ENCODE measurements at places on chromosomes 6 and 20. TPM values are rescaled to one million over a fixed set of nuclear protein-coding genes. Genes with fewer than 3 reads are reported as not detected.

Gene MACROD2
- not detected for total RNA-seq

Gene TULP4
- 48.7 TPM for total RNA-seq

Gene TSPO2
- not detected for total RNA-seq

Gene ADA
- 90.4 TPM for total RNA-seq

GRCh38 chr6:141107591-141108160 lies 1025.0 kb upstream of the GJE1 start:
- DNase-seq = no peak
- no peaks in the 10 kb centered on the region for H3K4me1 ChIP-seq
- no peaks in the 10 kb centered on the region for H3K27me3 ChIP-seq
- H3K27ac ChIP-seq = no peak overlapping the region

GRCh38 chr20:10576411-10577090 lies 97.2 kb downstream of the JAG1 start:
- DNase-seq = no peak
- H3K4me1 ChIP-seq = peaks cover 31% of the 10 kb centered on the region
- no peak overlapping the region for H3K27ac ChIP-seq
- H3K27me3 ChIP-seq = no peaks in the 10 kb centered on the region
- peaks cover 14% of the 10 kb centered on the region for H3K36me3 ChIP-seq

- no peaks in the 10 kb centered on the region for H3K27me3 ChIP-seq
- no peak overlapping the region for H3K4me3 ChIP-seq
- no peak for DNase-seq
- H3K4me1 ChIP-seq = peaks cover 44% of the 10 kb centered on the region
- H3K36me3 ChIP-seq = peaks cover 26% of the 10 kb centered on the region
- no peak overlapping the region for H3K27ac ChIP-seq
Measured at GRCh38 chr6:144155529-144155928, 5.2 kb downstream of the STX11 start.

GRCh38 chr6:161094955-161095354 lies 103.4 kb downstream of the MAP3K4 start:
- H3K4me3 ChIP-seq = no peak overlapping the region
- no peaks in the 10 kb centered on the region for H3K27me3 ChIP-seq
- DNase-seq = no peak
- peaks cover 10% of the 10 kb centered on the region for H3K36me3 ChIP-seq

DNA sequence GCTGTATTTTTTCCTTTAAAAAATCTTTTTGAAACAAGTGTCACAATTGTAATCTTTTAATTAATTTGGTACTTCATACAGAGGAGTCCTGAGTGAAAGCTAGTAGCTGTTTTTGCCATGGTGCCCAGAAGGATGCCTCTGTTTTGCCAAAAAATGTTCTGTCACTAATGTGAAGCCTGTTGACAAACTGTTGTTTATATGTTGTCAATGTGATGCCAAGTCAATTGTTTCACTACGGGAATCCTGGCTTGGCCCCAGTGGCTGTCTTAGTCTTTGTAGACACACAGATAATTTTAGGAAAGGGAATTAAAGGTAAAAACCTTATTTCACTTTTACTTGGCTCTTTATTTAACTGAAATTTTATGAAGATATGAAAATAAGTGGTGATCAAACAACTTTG lies 706.4 kb upstream of the MMS22L start:
- no peak overlapping the region for H3K4me3 ChIP-seq
- no peaks in the 10 kb centered on the region for H3K4me1 ChIP-seq
- H3K36me3 ChIP-seq = no peaks in the 10 kb centered on the region
- no peak overlapping the region for H3K27ac ChIP-seq

DNA sequence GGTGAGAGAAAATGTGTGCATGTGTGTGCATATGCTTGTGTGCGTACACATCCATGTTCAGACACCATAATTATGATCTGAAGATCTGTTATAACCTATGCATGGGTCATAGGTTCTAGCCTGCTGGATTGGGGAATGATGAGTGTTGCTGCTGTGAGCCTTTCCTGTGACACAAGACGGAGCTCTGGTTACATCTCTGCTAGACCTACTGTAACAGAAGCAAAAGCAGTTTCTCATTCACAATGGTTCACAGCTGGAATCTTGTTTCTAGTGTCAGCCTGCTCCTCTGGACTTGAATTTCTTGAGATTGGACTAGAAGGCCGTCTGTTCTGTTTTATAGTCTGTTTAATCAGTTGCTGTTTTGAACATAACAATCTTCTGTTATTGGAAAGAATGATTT lies 40.1 kb downstream of the DEFB114 start:
- H3K27ac ChIP-seq = no peak overlapping the region
- DNase-seq = no peak
- no peak overlapping the region for H3K4me3 ChIP-seq
- no peaks in the 10 kb centered on the region for H3K4me1 ChIP-seq

DNA sequence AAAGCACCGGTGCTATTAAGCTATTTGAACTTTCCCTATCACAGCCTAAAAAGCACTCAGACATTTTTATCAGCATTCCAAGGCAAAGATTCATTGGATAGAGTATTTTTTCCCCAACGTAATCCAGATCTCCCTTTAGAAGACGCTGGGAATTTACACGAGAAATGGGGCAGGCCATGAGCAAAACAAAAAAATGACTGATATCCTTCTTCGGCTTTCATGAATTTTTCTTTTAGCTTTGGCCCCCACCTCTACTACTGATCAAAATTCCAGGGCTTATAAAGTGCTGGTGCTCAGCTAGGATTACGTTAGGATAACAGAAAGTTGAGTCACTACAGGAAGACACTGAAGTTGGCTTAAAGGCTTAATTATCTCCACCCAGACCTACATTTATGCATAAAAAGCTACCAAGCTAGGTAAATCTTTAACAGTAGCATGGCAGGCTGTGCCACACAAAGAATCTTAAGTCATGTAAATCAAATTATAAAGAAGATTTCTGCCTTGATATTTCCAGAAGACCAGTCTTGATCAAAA lies 418.5 kb upstream of the BTBD3 start:
- H3K27ac ChIP-seq = no peak overlapping the region
- H3K4me3 ChIP-seq = no peak overlapping the region
- H3K27me3 ChIP-seq = no peaks in the 10 kb centered on the region
- no peaks in the 10 kb centered on the region for H3K4me1 ChIP-seq
- no peaks in the 10 kb centered on the region for H3K36me3 ChIP-seq

- no peak overlapping the region for H3K27ac ChIP-seq
- H3K27me3 ChIP-seq = peaks cover 4% of the 10 kb centered on the region
- no peak for DNase-seq
Measured at GRCh38 chr6:153949616-153950015, 89.4 kb upstream of the OPRM1 start.

DNA sequence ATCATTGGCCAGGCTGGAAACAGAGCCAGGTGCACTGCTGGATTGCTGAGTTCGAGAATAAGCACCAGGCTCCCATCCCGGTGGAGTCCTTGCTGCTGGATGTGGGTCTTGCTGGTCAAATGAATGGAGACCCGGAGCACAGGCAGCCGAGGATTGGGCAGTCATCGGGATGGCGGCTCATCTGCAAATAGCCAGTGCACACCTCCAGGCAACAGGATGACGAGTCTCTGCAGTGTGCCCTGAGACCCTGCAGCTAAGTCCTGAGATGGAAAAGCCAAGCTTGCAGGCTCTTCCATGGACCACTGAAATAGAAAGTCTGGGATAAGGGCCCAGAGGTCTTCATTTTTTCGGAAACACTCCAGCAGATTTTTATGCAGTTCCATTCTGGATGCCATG lies 143.5 kb downstream of the WDR27 start:
- no peak for DNase-seq
- no peak overlapping the region for H3K4me3 ChIP-seq
- peaks cover 13% of the 10 kb centered on the region for H3K27me3 ChIP-seq
- no peak overlapping the region for H3K27ac ChIP-seq
- H3K36me3 ChIP-seq = peaks cover 9% of the 10 kb centered on the region
- peaks cover 11% of the 10 kb centered on the region for H3K4me1 ChIP-seq
